ENCODE measurements at places on chromosomes 1 and 21.
A peak's percentile ranks its signal among the peaks of the same experiment; 100 is the strongest.

GRCh38 chr1:39238476-39238875 is 34.0 kb downstream of the MACF1 start:
- no peak for DNase-seq

DNA sequence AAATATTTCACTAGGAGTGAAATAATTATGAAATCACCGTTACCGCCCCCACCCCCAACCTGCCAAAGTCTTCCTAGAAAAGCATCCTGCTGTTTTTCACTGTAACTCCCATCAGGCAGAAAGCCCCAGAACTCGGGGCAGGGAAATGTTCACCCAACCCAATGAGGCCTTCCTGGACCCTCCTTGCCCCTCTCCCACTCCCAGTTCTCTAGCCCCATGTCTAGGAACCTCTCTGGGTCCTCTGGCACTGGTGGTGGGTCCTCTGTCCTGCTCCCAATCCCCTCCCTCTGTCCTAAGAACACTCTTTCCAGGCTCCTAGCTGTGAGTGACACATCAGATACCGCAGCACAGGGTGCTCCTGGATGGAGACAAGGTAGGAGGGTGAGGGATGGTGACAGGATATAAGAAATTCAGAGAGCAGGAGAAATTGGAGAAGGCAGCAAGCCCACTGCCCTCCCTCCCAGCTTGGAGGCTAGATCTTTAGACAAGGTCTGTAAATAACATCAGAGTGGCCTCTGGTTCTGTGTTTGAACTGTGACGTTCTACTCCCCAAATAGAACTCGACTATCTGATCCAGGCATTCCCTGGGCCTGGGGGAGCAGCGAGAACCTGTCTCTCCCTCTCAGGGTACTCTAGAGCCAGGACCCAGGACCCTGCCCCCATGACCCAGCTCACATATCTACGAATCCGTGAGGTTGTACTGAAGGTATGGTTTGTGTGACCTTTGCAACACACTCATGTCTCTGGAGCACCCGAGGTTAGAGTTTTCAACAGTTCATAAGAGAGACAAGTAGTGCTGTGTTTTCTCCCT is 23.3 kb upstream of the BTG2 start:
- no peak for DNase-seq

- DNase-seq: peak; percentile 21
These were observed 32.2 kb downstream of the HSPG2 start for GRCh38 chr1:21904704-21905520.

DNA sequence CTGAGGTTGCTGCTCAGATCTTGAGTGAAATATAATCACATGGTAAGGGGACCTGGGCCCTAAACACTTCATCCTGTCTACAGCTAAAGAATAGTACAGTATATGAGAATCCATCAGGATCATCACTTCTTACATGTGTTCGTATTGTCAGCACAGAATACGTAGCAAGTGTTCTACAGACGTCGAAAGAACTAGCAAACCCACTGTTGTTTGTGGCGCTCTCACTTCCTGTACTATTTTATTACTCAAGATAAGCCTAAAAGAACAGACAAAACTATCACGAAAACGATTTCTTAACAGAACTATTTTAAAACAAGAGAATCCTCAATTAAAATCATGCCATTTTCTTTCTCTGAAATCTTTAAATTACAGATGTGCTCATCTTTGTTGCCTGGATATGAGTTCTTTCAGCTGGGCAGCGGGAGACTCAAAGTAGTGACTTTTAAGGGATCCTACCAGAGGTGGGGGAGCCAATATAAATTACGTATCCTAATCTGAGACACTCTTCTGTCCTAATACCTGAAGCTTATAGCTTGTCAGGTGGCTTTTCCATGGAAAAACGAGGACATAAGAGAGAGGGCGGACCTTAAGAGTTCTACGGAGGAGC is 724 bp downstream of the ST7L start:
- no peak for DNase-seq

GRCh38 chr1:66253330-66253921 is 280.5 kb upstream of the SGIP1 start:
- no peak for DNase-seq

GRCh38 chr1:22452481-22452957 is 868 bp downstream of the ZBTB40 start:
- DNase-seq: no peak

DNA sequence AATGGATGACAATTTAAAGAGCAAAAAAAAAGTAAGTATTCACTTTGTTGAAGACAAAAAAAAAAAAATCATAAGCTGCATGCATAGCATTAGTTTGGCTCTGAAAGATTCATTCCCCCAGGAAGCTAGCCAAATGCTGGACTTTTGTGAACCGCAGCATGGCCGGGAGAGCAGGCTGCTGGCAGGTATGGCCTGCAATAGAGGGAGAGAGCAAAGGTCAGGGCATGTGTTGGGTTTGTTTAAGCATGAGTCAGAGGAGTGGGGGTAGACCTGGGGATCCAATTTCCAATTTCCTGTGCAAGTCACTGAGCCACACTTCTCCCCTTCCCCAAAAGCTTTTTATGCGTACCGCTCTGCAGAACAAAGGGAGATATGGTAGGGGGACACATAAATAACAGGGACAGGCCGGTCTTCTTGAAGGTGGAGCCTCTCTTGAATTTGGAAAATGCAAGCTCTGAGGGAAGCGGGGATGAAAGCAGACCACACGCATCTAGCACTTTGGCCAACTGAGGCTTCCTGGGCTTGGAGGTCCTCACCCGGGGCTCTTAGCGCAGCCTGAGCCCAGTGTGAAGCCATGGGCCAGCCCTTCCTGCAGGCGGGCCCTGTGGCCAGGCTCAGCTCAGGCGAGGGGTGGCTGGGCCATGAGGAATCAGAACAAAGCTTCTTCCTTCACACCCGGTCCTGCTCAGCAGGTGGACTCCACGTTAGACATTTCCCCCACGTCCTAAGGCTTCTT is 171.1 kb downstream of the TOMM20 start:
- peak; percentile 4 for DNase-seq

DNA sequence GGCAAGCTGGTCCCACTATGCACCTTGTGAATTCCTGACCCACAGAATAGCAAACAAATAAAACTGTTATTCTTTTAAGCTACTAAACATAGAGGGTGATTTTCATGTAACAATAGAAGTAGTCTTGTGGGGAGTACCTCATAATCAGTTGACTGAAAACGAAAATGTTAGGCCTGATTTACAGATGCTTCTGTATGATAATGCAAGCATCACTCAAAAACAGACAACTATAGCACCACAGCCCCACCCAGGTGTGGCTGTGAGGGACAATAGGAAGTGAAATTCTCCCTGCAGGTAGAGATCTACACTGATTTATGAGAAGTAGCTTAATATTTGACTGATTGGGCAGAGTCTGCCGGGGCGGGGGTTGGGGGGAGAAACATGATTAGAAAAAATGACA is 26.5 kb upstream of the KRTAP19-8 start:
- no peak for DNase-seq

GRCh38 chr1:186871784-186872183 is 43.0 kb downstream of the PLA2G4A start:
- DNase-seq: no peak

DNA sequence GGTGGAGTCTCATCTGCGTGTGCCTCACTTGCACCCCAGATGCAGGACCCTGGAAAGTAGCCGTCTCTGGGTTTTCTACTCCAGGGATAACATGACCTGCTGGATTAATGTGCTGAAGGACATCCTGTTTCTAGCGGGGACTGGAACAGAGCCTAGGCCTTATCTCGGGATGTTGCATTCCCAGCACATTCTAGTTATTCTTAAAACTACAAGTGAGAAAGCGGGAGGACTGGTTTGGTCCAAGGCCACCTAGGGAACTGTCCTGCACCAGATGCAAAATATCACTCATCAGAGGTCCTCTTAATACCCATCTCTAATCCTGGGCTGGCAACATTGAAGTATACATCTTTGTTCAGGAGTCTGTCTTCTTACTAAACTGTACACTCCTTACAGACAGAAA is 179.9 kb downstream of the ZC3H11B start:
- no peak for DNase-seq

DNA sequence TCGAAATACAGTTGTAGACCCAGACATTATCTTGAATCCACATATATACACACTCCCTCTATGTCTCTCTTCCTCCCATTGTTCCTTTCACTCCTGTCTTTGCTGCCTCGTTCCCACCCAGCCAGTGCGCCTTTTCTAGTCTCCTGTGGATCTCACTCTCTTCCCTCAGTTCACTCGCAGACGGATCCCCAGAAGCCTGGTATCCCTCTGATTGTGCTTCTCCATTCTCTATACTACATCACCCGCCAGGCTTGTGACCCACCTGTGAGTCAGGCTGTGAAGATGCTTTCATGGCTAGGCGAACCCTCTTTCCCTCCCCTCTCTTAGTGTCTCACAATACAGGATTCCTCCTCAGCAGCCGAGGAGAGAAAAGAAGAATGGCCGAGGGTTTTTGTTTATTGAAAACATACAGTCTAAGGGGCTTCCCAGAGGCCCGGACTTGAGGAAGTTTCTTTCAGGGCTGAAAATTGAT is 1.5 kb downstream of the HCN3 start:
- no peak for DNase-seq

- no peak for DNase-seq
These were observed 45.5 kb downstream of the TGFB2 start for GRCh38 chr1:218390618-218391017.

GRCh38 chr1:154765970-154766369 is 104.1 kb downstream of the KCNN3 start:
- no peak for DNase-seq

DNA sequence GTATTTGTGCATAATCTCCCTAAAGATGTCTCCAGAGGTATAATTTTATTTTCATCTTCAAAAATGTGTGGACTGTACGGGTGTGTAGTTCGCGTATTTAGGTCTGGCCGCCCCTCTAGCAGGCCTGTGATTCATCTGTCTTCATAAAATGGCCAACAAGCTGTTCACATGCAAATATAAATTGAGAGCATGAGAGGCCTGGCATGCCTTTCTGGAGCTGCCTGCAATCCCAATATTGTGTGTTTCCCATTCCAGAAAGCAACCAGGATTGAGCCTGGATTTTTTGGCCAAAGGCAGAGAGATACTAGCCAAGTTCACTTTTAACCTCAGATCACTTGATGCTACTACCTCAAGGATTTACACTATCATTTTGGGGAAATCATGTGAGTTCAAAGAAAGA is 197.2 kb downstream of the NFIA start:
- DNase-seq: no peak

DNA sequence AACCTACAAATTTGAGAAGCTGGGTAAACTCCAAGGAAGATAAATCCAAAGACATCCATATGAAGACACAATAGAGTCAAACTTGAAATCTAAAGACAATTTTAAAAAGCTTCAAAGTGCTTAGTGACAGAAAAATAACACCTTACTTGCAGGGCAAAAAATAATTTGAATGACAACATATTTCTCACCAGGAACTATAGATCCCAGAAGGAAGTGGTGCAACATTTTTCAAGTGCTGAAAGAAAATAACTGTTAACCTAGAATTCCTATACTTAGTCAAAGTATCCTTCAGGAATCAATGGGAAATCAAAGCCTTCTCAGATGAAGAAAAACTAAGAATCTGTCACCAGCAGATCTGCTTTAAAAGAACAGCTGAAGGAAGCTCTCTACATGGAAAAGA is 184.4 kb downstream of the HLX start:
- no peak for DNase-seq

GRCh38 chr1:98034505-98034904 is 113.7 kb upstream of the DPYD start:
- DNase-seq: no peak

DNA sequence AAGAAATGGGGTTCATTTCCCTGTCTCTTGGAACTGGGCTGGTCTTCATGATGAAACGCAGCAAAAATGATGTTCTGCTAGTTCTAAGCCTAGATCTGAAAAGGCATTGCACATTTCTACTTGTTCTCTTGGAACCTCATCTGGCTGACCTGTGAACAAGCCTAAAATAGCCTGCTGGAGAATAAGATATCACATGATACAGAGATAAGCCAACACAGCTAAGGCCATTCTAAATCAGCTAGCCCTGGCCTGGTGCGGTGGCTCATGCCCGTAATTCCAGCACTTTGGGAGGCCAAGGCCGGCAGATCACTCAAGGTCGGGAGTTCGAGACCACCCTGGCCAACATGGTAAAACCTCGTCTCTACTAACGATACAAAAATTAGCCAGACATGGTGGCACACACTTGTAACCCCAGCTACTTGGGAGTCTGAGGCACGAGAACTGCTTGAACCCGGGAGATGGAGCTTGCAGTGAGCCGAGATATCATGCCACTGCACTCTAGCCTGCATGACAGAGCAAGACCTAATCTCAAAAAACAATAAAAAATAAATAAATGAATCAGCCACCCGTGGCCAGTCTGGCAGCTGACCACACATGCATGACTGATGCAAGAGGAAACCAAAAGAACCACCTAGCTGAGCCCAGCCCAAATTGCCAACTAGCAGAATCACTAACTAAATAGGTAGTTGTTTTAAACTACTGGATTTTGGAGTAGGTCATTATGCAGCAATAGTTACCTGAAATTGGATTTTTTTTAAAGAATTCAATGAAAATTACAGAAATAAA is 18.0 kb downstream of the CD244 start:
- no peak for DNase-seq

DNA sequence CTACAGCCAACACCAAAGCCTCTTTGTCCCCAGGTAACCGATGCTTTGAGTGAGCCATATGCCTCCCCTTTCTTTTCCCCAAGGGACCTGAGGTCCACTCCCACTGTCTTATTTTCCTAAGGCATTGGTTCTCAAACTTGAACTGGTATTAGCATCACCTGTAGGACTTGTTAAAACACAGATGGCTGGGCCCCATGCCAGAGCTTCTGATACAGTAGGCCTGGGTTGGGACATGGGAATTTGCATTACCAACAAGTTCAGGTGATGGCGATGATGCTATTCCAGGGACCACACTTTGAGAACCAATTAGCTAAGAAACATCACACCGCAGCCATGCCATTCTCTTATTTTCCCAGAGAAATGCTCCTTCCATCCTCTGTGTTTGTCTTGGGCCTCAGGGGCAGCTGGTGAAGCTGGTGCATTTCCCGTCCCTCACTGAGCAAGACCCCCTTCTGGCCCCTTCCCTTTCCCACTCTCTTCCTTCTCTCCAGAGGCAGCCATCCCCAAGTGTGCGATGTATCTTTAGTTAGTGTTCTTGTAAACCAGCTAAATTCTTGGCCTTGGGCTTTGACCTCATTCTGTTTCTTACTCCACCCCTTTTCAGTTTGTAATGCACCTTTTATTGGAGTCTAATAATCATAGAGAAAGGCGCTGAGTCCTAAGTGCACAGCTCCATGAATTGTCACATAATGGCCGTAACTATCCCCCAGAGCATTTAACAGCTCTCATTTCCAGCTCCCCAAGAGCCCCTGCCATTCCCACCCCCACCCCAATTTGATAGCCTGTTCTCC is 14.2 kb upstream of the TTC22 start:
- DNase-seq: no peak

DNA sequence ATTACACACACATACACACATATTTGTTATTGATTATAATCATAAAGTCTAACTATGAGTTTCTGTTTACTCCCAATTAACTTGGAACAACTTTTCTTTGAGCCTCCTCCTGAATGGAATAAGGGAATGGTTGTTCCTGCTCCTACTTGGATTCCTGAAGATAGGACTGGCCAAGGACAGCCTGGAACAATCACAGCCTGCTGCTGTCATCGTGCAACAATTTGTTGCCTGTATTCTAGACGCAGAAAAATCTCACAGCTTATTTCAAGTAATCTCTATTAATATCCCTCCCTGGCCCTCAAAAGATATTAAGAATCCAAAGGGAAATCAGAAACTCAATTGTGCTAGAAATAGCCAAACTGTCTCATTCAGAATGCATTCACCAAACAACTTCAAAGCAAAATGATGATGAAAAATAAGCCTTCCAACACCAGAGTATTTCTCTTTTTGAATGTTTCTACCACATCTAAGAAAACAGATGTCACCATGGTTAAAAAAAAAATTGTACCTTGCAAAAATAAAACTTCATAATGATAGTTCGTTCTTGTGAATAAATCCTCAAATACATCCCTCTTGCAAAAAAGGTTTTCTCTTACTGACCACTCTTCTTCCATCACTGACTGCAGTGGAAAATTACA is 30.9 kb downstream of the RCAN1 start:
- DNase-seq: no peak

All from activated CD4-positive, alpha-beta T cell treated with anti-CD3 and anti-CD28 coated beads, Interleukin-2, amount 50 U/mL, for 48 hours (primary cell).